ENCODE measurements at places on chromosomes 1 and 21.
A peak's percentile ranks its signal among the peaks of the same experiment; 100 is the strongest.

DNA sequence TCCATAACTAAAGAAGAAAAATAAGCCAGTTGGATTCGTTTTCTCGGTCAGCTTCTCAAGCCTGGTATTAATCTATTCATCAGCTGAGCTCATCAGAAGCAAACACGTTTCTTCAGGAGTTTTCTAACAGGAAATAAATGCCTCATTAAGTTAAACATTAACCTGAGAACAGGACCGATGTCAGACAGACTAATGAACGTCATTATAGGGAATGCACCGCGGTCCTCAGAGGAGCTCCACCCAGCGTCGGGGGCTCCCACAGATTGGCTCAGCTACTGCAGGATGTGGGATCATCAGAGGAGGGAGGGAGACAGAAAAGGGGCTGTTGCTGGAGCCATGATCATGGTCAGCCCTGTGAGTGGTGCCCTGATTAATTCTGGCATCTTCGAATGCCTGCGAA is 615.4 kb downstream of the PTPRU start:
- DNase-seq, result no peak

DNA sequence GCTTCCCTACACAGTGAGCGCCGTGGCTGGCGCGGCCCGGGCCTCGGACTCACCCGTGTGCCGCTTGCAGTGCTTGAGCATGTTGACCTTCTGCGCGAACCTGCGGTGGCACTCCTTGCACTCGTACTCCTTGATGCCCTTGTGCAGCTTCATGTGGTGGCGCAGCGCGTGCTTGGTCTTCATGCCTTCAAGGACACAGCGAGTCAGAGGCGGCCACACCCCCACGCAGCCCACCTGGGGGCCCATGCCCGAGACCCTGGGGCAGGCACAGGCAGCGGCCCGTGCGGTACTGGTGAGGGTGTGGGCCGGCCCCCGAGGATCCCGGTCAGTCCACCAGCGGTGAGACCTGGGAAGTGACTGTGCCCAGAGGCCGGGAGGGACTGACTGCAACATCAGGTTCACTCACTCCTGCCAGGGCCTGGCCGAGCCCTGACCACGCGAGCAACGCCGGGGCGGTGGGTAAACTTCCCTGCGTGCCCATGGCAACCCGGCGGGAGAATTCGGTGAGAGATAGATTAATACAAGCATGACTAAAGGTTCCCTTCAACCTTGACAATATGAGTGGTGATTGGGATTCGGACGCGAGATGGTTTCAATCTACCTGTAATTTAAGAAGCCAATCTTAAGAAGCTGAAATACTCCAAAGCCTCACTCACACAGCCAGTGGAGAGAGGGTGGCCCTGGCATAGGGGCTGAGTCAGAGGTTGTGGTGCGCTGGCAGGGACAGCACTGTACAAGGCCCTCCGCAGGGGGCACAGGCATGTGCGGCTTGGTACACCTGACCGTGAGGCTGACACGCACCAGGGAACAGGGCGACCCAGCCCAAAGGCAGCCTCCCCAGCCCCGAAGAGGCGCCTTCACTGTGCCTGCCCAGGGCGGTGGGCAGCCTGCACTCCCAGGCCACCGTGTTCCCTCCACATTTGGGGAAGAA is 49.1 kb upstream of the RIPK4 start:
- DNase-seq, result no peak

- no peak for DNase-seq
These were observed 48.1 kb upstream of the FNBP1L start for GRCh38 chr1:93399781-93400180.

DNA sequence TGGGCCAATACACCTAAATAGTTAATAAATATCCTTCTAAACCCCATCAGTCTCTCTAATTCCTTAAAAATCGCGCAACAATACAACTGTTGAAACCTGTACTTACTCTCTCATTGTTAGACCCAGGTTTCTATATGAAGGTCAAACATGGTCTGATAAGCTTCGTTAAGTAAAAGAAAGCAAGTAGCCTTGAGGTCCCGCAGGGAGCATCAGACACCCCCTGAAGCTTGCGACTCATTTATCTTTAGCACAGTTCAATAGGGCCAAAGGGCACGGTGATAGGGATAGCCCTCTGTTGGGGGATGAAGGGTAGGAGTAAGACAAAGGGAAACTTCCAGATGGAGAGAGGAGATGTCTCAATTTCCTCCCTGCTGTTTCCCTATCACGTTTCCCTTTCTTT is 27.3 kb upstream of the THEM4 start:
- DNase-seq, result no peak

DNA sequence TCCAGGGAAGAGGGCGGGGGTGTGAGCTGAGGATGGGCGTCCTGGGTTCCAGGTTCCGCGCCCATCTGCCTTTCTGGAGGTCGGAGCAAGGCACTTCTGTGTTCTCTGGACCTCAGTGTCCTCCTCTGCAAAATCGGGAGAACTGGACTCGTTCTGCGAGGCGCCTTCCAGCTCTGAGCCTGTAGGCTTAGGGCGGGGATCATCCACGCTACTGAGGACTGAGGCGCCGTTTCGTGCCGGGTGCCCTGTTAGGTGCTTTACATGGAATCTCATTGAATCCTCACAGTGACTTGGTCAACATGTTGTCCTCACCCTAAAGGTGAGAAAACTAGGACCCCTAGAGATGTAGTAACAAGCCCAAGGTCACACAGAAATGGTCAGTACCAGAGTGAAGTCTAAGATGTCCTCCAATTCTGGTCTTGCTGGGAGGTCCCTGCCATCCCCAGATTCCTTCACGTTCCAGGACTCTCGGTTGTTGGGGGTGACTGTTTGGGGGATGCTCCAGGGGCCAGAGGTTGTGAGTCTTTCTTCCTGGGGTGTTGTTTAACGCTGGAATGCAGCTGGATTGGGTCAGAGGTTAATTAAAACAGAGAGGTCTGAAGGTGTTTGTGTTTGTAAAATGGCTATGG is 677 bp downstream of the PRKAA2 start:
- DNase-seq, result no peak

DNA sequence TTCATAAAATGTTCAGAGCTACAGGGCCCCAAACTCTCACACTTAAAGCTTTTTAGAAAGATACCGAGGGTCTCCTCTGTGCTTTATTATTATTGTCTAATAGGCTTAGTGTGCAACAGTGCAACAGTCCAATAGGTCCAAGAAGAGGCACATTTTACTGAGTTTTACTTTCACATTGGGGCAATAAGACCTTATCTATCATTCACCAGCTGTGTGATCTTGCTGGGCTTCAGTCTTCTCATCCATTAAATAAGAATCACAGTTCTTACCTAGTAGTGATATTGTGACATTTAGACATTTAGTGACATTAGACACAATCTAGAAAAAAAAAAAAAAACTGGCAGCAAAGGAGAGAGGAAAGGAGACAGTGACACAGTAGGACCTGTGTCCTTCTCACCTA is 175.8 kb upstream of the NFIA start:
- no peak for DNase-seq

DNA sequence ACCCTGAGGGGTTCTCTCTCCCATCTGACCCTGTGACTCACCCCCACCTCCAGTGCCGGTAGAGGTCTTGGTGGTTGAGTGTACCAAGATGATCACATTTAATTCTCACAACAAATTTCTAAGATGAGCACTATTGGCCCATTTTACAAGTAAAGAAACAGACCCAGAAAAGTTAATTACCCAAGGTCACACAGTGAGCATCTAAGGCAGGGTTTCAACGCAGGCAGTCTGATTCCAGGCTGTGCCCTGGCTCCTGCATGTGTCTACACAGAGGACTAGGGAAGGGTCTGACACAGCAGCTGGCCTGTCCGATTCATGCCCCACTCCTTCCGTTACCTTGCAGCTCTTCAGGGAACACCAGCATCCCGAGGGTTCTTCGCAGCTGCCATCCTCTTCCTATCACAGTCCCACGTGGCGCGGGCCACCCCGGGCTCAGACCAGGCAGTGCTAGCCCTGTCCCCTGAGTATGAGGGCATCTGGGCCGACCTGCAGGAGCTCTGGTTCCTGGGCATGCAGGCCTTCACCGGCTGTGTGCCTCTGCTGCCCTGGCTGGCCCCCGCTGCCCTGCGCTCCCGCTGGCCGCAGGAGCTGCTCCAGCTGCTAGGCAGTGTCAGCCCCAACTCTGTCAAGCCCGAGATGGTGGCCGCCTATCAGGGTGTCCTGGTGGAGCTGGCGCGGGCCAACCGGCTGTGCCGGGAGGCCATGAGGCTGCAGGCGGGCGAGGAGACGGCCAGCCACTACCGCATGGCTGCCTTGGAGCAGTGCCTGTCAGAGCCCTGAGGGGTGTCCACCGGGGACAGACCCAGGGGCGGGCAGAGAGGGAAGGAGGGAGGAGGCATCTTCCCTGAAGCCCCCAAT is 7.5 kb downstream of the NCDN start:
- no peak for DNase-seq

DNA sequence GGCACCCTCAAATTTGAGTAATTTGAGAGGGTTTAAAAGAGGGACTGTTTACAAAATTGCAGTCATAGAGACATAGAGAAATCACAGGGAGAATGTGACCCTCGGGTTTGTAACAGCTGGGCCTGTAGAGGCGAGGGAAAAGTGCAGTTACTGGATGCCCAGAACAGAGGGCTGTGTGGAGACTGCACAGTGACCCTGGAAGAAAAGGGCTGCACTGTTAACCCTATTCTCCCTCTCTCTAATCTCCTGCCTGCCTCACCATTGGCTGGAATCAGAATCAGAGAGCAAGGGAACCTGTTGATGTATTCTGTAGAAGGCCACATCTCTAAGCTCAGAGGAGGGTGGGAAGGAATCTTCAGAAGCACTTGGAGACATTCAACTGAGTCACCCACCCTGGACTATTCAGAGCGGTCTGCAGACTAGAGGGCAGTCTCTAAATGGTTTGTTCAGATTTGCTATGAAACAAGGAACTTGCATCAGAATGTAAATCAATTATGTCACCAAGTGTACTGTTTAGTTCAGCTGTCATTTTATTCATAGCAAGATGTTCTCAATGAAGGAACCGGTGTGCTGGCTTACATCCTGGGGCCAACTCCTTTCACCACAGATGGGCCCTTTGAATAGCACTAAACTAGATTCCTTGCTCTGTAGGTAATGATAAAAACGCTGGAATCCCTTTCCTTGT is 132.2 kb upstream of the HOOK1 start:
- DNase-seq, result peak; percentile 61

- no peak for DNase-seq
These were observed 51.8 kb downstream of the PKN2 start for GRCh38 chr1:88735909-88736308.

GRCh38 chr1:56120021-56120420 is 459.3 kb downstream of the PLPP3 start:
- DNase-seq, result peak; percentile 73

Measured in fibroblast of skin of right biceps (primary cell).